Liver (tissue), 10 donors: ENCODE measurements at places on chromosomes 1 and 21.

DNA sequence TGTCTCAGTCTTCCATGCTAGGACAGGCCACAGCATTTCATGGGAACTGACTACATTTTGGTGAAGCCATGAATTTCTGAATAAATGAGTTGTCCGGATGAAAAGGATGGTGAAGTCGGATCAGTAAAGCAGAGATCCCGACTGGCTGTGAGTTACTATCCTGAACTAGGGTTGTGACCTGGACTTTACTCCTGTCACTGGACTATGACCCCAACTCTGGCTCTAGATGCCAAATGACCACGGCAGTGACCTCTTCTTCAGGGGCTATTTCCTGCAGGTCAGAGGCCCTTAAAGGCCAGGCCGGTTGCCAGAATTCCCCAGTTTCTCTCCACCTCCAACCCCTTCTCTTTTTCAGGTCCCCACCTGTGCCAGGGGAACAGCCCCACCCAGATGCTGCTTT is 1.7 kb upstream of the NECTIN4 start:
- no peak for DNase-seq

GRCh38 chr1:10699470-10699835 is 97.0 kb downstream of the CASZ1 start:
- DNase-seq: no peak

GRCh38 chr1:65363484-65363883 is 54.1 kb downstream of the DNAJC6 start:
- no peak for DNase-seq

- DNase-seq: no peak
These were observed 7.0 kb upstream of the MAST2 start for GRCh38 chr1:45796381-45796780.

DNA sequence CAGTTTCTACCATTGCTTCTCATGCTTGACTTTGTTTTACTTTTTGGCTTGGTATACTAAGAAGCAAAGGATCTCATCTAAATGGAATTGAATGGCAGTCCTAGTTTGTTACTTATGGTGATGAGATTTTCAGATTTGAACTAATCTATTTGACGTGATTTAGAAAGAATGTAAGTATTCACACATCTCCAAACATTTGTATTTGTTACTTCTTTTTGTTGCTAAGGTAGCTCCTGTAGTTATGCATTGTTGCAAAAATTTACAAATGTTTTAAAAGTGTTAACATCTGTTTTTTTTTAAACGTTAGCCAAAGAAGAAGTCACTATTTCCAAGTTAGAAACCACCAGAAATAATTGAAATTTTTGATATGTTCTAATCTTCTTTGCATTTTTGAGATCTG is 222.5 kb downstream of the RPS6KC1 start:
- DNase-seq: no peak

GRCh38 chr1:54685335-54685905 is 30.2 kb upstream of the TTC4 start:
- no peak for DNase-seq

DNA sequence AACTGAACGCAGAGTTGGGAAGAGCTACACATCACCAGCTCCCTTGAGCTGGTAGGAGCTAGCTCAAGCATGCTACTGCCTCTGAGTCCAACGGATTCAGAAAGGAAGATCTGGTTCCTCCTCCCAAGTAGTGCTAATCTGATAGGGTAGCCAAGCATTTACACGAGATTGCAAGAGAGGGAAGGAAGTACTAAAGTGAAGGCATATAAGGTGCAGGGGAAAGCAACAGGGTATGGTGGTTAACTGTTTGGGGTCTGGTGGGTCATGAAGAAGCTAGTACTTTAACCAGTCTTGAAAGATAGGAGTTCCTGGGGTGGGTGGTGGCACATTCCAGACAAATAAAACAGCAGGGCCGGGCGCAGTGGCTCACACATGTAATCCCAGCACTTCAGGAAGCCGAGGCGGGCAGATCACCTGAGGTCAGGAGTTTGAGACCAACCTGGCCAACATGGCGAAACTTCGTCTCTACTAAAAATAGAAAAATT is 20.2 kb upstream of the ZNF436 start:
- no peak for DNase-seq
